Aorta (tissue), 5 donors: ENCODE measurements at places on chromosomes 7 and 10. TPM values are rescaled to one million over a fixed set of nuclear protein-coding genes. Genes with fewer than 3 reads are reported as not detected.
A peak's percentile ranks its signal among the peaks of the same experiment; 100 is the strongest.

DNA sequence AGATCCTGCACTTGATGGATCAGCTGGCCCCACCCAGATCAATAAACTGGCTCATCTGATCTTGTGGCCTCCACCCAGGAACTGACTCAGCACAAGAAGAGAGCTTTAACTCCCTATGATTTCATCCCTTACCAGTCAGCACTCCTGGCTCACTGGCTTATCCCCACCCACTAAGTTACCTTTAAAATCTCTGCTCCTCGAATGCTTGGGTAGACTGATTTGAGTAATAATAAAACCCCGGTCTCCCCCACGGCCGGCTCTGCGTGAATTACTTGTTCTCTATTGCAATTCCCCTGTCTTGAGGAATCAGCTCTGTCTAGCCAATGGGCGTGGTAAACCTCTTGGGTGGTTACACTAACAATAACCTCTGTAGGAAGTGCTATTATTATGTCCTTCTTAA is 83.7 kb downstream of the MBL2 start:
- DNase-seq, result no peak

DNA sequence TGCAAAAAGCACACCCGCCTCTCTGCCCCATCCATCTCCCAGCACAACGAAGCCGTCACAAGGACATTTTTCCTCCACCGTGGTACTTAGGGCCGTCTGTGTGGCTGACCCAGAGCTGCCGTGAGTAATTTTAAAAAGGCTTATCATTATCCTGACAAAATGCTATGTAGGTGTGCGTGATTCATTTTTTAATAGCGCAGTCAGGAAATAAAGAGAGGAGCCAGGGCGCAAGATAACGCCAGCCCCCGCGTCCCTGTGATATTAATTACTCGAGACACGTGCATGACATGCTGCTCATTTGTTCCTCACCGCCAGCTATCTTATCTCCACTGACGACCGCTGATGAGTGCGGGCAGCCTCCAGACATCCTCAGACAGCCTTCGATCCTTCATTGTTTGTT is 332.7 kb upstream of the PFKP start:
- DNase-seq, result no peak

DNA sequence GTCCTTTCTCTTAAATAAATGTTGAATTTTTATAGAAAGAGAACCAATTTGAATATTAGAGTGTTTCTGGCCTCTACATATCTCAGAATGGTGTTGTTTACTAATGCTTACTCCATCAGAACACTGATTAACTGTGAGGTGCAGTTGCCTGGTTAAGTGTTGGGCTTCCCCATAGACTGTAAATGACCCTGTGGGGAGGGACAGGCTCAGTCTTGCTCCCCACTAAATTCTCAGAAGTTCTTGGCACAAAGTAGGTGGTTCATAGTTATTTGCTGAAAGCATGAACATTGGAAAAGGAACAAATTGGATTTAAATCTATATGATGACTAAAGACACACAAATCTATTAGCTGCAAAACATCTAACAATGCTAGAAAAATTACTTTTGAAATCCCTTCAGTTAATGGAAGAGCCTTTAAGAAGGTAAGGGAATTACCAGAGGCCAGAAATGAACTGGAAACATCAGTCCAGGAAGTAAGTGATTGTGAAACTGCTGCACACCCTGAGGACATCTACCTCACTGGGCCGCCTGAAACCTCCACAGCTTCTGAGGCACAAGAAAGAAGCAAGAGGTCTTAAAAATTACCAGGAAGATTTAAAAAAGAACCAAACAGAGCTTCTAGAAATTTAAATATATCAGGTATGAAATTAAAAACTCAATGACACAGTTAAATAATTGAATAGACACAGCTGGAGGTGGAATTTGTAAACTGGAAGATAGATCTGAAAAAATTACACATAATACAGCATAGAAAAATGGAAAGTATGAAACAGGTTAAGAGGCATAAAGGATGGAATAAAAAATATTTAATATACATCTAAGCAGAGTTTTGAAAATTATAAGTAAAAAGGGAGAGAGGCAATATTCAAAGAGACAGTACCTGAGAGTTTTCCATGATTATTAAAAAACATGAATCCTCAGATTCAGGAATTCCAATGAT is 17.8 kb upstream of the COMTD1 start:
- DNase-seq, result peak; percentile 6

DNA sequence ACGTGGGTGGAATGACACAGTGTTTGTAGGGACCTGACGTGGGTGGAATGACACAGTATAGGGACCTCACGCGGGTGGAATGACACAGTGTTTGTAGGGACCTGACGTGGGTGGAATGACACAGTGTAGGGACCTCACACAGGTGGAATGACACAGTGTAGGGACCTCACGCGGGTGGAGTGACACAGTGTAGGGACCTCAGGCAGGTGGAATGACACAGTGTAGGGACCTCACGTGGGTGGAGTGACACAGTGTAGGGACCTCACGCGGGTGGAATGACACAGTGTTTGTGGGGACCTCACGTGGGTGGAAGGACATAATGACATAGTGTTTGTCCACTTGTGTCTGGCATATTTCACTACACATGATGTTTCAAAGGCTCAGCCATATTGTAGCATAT is 19.3 kb downstream of the PPP2R2D start:
- DNase-seq, result no peak

GRCh38 chr7:28626221-28626620 is 213.9 kb downstream of the CREB5 start:
- DNase-seq, result no peak

PSTK gene
- 0.88 TPM for polyA plus RNA-seq

DNA sequence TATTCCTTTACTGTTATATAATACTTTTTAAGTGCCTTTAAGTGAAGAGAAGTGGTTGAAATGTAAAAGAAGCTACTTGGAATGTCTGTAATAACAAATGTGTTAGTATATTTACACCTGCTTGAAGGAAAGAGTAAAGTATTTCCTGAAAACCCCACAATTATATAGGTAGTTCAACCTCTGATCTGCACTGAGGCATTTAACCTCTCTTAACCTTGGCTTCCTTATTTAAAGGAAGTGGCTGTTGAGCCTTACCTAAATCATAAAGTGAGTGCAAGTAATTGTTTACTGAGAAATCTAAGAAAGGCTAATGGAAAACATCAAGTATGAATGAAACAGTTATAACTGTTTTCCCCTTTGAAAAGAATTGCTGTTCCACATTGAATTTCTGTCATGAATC is 294.5 kb downstream of the ADK start:
- DNase-seq, result no peak

DNA sequence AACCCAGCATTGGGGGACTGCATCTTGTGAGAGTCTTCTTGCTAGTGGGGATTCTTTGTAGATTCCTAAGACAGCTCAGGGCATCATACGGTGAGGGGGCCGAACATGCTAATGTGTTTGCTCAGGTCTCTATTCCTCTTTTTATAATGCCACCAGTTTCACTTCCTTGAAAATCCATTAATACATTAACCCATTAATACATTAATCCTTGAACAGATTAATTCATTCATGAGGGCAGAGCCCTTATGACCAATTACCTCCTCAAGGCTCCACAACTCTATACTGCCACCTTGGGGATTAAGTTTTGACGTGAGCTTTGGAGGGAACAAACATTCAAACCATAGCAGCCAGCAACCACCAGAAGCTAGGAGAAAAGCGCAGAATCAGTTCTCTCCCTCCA is 67.2 kb upstream of the POT1 start:
- DNase-seq, result no peak

DNA sequence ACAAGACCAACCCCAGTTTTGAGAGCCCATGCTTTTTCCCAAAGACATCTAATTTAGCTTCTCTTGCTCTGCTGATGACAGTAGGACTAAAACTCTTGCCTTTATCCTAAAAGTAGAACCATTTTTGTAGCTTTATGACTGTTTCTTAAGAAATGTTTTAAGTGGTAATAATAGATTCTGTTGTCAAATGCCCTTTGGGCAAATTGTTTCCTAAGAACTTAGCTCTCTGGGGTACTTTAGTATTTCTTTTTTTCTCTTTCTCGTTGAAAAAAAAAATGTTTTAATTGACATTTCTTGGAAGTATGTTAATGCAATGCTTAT is 157.4 kb downstream of the ARID5B start:
- DNase-seq, result no peak

DNA sequence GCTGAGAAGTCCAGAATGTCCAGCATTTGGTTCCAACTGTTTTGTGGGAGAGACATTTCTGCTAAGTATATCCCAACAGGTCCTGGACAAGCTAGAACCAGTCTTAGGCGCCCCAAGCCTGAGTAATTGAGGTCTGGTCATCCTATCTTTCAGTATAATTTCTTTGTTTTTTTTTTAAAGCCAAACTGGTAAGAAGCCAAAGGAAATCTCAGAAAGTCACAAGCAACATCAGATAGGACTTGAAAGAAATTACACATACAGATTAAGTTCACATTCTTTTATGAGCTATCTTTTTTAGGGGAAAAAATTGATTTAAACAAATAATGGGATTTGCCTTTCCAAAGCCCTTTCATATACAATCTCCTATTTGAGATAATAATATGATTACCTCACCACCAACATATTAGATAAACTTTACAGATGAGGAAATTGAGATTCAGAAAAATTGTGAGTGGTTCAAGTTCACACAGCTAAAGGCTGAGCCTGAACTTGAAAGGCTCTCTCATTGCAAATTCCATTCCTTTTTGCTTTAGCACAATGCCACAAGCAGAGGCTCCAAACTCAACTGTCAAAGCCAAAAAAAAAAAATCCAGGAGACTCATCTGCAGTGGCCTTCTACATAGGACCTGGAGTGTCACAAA is 15.0 kb downstream of the PDLIM1 start:
- DNase-seq, result no peak

GRCh38 chr10:14678637-14679036 is 96.1 kb downstream of the FAM107B start:
- no peak for DNase-seq

DNA sequence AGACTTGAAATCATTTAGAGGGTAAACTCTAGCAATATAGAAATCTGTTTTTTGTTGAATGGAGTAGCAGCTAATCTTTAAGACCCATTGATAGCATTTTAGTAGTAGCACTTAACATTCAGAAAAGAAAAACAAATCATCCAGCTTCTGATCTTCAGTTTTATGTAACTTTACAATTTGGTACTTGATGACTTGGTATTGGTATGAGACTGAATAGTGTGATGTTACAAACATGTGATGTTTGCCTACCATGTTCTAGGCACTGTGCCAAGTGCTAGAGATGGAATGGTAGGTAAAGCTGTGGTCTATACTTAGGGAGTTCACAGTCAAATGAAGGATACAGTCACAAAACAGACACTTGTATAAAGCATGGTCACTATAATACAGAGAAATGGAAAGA is 21.3 kb downstream of the ZEB1 start:
- no peak for DNase-seq

- peak; percentile 95 for DNase-seq
Observed at GRCh38 chr10:122140941-122141623, 130.0 kb upstream of the BTBD16 start.

DNA sequence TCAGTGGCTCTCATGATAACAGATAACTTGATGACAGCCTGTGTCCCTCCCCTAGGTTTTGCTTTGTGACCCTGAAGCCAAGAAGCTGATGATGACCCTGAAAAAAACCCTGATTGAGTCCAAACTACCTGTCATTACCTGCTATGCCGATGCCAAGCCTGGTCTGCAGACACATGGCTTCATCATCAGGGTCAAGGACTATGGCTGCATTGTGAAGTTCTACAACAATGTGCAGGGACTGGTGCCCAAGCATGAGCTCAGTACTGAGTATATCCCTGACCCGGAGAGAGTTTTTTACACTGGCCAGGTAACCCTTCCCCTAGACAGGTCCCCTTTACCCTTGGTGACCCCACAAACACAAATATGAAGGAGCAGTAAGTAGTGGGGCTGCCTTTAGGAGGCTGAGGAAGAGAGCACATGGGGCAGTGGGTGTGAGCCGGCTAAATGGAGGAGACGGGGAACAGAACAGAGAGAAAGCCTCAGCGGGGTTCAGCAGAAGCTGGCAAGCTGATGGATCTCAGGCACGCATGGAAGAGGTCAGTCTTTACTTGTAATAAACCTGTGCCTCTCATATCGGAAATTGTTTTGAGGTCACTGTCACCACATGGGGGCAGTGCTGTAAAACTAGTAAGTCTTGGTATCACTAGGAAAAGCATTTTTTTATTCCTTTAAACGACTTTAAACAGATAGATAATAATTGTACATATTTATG is 20.2 kb downstream of the PDCD11 start:
- DNase-seq, result no peak

DNA sequence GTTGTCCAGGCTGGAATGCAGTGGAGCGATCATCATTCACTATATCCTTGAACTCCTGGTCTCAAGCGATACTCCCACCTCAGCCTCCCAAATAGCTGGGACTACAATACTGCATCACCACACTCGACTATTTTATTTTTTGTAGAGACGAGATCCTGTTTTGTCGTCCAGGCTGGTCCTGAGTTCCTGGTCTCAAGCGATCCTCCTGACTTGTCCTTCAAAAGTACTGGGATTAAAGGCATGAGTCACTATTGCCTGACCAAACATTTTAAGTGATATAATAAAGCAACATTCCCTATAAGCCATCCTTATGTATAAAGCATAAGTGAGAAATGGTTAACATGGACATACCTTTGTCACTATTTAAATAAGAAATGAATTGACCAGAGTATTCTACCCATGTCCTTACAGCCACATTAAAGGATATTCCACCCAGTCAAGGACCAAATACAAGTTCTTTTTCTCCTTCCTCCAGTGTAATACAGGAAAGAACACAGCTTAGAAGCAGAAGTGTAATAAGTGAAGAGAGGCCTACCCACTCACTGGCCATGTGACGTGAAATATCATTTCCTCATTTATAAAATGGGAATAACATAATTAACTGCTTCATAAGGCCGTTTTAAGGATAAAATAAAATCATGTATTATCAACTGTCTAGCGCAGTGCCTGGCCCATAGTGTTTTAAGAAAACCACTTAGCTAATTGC is 82.0 kb downstream of the DOCK4 start:
- no peak for DNase-seq

MMRN2 gene
- 0.63 TPM for polyA plus RNA-seq

HECTD2 gene
- polyA plus RNA-seq, result 6.0 TPM

STEAP1B gene
- polyA plus RNA-seq, result 0.36 TPM

- no peak for DNase-seq
Observed at GRCh38 chr7:94344826-94345225, 49.9 kb upstream of the COL1A2 start.

LDB3 gene
- 32.6 TPM for polyA plus RNA-seq

- no peak for DNase-seq
Observed at GRCh38 chr7:73832806-73833205, 2.0 kb downstream of the CLDN4 start.

GHRHR gene
- 3.3 TPM for polyA plus RNA-seq

SLC13A1 gene
- polyA plus RNA-seq, result not detected

ADAM12 gene
- polyA plus RNA-seq, result 0.13 TPM

- no peak for DNase-seq
Observed at GRCh38 chr7:91182819-91183764, 81.1 kb upstream of the FZD1 start.

DNA sequence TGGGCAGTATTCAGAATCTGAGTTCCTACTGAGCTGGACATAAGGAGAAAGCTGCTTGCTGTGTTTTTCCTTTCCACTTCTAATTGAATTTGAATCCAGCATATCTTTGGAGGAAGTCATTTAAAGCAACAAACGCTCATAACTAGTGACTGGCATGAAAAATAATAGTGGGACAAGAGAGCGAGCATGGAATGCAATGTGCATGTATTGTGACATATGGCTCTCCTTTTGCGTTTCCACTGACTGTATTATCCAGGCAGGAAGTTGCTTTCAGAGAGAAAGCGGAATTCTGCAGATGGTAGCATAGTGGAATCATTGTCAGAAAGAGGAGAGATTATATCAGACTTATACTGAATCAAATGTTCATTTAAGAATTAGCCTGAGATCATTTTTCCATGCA is 368.6 kb downstream of the REEP3 start:
- DNase-seq, result no peak

GIMAP8 gene
- 1.6 TPM for polyA plus RNA-seq
